Ecto neural progenitor cell (in vitro differentiated cells): ENCODE measurements at places on chromosomes 11 and 22.
A peak's percentile ranks its signal among the peaks of the same experiment; 100 is the strongest.

DNA sequence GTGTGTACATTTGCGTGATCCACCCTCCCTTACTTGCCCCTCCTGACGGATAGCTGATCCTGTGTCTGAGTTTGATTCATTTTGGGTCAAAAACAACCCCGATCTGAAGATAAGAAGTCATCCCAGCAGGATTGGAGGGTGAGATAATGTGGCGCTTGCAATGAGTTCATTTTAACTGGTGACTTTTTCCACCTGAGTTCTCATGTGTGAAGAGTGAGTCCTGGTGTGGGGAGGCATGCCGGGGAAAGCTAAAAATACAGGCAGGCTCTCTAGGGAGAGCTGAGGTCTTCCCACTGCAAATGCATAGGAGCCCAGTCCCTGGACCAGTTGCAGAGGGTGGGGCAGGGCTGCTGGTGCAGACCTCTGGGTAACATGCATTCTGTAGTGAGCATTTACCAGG is 35.7 kb upstream of the ELF5 start:
- DNase-seq: no peak

- no peak for DNase-seq
These were observed 44.5 kb downstream of the ANO1 start for GRCh38 chr11:70122490-70123198.

- DNase-seq: peak; percentile 77
These were observed 1.1 kb upstream of the TTLL8 start for GRCh38 chr22:50058906-50059880.

DNA sequence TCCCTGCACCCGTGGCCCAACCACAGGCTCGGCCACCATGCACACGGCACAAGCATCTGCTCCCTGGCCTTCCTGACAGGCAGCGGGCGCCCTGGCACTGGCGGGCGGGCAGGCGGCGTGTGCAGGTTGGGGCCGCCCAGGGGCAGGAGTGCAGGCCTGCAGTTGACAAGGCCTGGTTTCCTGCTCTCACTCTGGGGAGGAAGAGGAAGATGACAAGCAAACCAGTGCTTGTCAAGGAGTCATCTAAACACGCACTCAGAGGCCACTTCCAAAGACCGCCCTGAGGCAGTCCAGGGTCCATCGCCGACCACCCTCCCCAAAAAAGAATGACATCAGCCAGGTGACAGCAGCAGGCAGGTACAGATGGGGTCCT is 65.3 kb upstream of the LINC01488 start:
- no peak for DNase-seq

DNA sequence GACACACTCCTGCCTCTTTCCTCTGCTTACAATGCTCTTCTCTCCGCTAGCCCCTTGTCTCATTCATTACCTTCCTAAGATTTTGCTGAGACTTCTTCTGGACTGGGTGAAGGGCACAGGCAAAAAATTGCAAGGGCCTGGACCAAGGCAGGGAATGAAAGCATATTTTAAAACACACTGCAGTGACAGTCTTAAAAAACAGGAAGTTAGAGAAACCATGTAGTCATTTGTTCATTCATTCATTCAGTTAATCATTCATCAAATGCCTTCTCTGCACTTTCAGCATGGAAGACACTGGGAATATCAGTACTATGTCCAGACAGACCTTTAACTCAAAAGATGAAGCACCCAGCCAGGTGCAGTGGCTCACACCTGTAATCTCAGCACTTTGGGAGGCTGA is 44.9 kb upstream of the SWAP70 start:
- DNase-seq: no peak

- DNase-seq: no peak
These were observed 344.7 kb downstream of the BUD13 start for GRCh38 chr11:116427903-116428637.

GRCh38 chr22:36374603-36375024 is 13.2 kb downstream of the MYH9 start:
- no peak for DNase-seq

- no peak for DNase-seq
These were observed 34.0 kb downstream of the IFT27 start for GRCh38 chr22:36741968-36742367.

DNA sequence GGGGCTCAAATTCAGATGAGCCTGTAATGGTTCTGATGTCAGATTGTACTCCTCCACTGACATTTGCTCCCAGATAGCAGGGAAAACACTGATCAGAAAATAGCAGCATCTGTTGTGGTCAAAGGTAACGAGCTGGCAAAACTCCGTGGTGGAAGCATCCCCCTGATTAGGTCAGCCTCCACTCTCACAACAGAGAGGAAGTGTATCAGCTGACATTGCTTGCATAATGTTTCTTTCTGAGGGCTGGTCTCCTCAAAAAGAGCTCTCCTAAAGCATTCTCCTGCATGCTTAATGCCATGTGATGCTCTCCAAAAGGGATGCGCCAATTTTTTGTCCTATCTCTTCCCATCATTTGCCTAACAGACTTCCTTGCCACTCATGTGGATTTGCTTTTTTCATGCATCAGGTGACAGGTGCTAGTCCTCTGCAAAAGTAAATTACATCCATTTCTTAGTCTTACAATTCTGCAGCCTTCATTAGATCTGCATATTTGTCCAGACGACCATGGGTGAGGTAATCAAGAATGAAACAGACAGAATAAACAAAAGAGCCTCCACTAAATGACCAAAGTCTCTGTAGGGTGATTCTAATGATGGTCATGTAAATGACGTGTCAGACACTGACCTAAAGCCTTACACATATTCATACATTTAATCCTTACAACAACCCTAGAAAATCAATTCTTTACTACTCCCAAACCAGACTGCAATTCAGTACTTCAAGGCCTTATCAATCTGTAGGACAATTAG is 6.4 kb upstream of the TENM4 start:
- no peak for DNase-seq

DNA sequence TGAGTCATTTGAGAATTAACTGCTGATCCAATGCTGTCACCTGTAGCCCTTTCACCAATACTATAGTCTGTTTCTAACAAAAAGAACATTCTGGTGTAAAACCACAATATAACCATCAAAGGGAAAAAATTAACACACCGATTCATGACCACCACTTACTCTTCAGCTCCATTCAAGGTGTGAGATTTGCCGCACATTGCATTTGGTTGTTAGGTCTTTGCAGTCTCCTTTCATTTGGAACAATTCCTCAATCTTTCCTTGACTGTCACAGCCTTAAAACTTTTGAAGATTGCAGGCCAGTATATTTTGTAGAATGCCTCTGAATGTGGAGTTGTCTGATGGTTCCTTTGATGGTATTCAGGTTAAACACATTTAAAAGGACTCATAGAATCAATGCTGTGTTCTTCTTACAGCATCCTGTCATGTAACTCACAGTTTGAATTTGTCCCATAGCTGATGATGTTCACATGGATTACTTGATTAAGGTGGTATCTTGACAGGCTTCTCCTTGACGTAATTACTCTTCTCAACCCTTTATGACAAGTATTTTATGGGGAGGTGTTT is 63.6 kb downstream of the TNRC6B start:
- no peak for DNase-seq

DNA sequence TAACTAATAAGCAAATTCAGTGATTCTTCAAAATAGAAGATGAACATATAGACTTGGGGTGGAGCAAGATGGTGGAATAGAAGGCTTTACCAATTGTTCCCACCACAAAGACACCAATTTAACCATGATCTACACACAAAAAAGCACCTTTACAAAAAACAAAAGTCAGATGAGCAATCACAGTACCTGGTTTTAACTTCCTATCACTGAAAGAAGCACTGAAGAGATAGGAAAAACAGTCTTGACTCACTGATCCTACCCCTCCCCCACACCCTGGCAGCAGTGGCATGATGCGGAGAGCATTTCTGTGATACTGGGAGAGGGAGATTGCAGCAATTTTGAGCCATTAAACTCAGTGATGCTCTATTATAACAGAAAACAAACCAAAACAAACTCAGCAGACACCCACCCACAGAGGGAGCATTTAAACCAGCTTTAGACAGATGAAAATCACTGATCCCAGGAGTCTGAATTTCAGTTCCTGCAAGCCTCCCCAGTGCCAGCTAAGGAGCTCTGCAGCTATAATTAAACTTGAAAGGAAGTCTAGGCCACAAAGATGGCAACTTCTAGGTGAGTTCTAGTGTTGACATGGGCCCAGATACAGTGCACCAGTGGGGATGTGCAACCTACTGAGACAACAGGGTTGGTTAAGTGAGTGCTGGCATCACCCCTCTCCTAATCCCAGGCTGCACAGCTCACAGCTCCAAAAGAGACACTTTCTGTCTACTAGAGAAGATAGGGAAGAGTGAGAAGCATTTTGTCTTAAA is 161.8 kb upstream of the GRIA4 start:
- DNase-seq: no peak

DNA sequence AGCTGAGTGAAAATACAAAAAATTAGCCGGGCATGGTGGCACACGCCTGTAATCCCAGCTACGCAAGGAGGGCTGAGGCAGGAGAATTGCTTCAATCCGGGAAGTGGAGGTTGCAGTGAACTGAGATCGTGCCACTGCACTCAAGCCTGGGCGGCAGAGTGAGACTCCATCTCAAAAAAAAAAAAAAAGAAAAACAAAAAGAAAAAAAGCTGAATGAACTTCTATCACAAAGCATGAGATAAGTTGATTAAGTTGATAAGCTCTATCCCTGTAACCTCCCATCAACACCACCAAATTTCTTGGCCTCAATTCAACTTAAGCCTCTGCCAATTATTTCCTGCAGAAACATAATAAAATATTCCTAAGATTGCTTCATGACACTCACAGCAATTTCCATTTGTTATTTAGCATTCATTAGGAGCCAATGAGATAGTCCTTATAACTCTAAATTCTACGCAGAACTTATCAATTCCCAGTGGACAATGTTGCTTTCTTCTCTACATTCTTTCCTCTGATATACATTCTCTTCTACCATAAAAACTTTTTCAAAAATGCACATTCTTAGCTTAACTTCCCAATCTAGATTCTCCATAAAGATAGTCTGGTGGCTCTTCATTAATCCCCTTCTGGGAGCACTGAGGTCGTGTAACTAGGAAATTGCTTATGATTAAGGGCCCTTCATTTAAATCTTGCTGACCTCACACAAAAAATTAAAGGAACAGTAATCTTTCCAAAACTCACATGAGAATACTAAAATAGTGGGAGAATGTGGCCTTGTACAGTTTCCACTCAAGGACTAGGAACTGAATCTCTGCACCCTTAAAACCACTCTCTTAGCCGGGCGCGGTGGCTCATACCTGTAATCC is 2.9 kb downstream of the AMBRA1 start:
- no peak for DNase-seq

GRCh38 chr11:64604458-64605243 is 13.6 kb downstream of the SLC22A12 start:
- no peak for DNase-seq

- no peak for DNase-seq
These were observed 8.3 kb upstream of the MMP1 start for GRCh38 chr11:102806296-102806695.

DNA sequence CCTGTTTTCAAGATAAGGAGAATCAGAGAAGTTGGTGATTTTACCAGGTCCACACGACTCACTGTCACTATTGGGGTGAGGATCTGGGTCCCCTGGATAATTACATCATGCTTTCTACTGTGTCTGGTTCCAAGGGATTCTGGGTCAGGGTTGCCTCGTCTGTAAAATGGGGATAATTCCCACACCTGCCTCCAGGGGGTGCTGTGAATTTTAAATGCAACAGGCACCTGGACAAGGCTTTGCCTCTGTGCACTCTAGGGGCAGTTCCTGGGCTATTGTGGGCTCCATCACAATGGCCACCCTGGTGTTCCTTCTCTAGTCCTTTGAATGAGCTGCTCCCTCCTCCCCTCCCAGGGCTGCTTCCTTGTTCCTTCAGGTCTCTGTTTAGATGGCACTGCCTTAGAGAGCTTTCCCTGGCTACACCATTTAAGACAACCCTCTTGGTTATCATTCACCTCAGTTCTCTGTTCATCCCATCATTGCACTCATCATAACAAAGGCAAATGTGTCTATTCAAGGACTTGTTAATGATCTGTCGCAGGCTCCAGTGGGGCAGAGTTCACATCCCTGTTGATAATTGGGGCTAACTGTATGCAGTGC is 178.6 kb downstream of the MIAT start:
- peak; percentile 77 for DNase-seq

GRCh38 chr22:25406510-25407210 is 157.8 kb upstream of the GRK3 start:
- no peak for DNase-seq

GRCh38 chr22:19641254-19641982 is 72.9 kb upstream of the SEPTIN5 start:
- DNase-seq: peak; percentile 82

DNA sequence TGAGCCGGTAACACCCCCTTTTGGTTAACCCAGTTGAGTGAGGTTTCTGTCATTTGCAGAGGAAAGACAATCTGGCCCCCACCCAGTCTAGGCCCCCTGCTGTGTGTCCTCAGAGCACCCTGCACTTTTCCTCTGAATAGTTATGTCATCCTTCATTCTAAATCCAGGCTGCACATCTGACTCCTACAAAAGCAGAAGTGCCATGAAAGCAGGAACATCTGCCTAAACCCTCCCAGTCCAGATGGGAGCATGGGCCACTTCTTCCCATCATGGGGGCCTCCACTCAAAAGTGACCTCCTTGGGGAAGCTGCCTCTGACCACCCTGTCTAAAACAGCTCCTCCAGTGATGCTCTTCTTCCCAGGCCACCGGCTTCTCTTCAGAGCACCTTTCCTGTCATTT is 53.7 kb upstream of the HMGXB4 start:
- DNase-seq: peak; percentile 9
